LoVo (cell line): ENCODE measurements at places on chromosomes 5 and 9.
A peak's percentile ranks its signal among the peaks of the same experiment; 100 is the strongest.

DNA sequence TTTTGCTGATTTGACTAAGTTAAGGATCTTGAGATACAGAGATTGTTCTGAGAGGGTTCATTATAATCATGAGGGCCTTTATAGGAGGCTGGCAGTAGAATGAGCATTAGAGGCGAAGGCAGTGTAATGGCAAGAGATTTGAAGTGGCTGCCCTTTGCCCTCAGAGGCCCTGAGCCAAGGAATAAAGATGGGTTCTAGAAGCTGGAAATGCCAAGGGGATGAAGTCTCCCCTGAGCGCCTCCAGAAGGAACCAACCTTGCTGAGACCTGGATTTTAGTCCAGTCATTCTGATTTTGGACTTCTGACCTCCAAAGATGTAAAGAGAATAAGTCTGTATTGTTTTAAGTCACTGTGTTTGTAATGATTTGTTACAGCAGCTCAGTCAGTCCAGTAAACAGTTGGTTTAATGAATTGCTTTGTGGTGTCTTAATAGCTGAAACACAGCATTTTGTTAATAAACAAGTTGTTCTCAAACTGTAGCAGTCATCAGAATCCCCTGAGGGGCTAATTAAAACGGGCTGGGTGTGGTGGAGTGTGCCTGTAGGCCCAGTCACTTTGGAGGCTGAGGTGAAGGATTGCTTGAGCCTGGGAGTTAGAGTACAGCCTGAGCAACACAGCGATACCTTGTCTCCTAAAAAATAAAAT is 23.2 kb downstream of the GLRX start:
- DNase-seq, result no peak

GRCh38 chr5:169934990-169935389 is 45.3 kb downstream of the INSYN2B start:
- DNase-seq, result no peak

DNA sequence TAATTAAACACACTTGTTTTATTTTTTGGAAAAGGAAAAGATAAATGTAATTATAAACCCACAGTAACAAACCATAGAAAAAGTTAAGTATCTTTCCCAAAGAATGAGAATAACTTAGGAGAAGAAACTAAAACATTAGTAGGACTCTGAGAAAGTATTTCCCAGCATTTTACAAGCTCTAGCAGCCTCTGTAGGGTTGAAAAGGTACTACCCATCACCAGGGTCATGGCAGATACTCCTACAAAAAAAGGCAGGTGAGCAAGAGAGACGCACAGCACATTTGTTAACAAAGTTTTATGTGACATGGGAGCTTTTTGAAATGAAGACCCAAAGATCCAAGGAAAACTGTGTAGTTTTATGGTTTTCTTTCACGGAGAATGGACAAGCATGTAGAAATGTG is 77.7 kb upstream of the FAM169A start:
- peak; percentile 16 for DNase-seq

- DNase-seq, result no peak
Measured at GRCh38 chr9:34592895-34593601, 3.5 kb upstream of the CNTFR start.

DNA sequence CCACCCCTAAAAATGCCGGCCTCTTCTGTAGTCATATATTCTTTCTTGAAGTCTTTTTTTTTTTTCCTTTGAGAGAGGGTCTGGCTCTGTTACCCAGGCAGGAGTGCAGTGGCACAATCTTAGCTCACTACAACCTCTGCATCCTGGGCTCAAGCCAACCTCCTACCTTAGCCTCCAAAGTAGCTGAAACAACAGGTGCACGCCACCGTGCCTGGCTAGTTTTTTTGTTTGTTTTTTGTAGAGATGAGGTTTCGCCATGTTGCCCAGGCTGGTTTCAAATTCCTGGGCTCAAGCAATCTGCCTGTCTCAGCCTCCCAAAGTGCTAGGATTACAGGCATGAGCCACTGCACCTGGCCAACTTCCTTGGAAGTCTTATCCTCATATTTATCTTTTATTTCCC is 19.1 kb downstream of the SREK1IP1 start:
- DNase-seq, result no peak

DNA sequence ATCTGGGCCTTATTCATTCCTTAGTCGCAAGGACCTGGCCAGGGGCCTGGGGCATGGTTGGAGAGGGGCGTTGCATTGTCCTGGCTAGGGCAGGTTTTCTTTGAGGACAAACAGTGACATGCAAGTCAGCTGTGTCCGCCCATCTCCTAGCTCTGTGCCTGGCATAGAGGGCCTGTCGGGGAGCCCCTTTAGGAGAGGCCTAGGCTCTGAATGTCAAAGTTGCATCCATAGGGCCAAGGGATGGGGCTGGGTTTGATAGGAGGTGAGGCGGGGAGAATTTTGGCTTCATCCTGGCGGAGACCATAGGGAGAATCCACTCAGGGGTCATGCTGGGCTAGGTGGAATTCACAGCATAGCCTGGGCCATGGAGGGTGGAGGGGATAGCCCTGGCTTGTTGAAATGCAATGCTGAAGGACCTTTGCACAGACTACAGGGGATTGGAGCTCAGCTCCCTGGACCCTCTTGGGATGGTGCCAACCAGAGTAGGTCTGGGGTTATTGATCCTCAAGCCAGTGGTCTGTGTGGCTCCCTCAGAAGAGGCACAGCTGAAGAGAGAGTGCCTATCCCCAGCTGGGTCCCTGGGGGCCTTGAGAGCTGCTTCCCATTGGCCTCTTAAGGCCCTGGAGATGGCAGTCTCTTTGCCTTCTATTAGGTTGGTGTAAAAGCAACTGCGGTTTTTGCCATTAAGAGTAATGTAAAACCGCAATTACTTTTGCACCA is 104.0 kb downstream of the RGS3 start:
- DNase-seq, result no peak

- no peak for DNase-seq
Measured at GRCh38 chr9:1217076-1217475, 166.9 kb downstream of the DMRT2 start.

DNA sequence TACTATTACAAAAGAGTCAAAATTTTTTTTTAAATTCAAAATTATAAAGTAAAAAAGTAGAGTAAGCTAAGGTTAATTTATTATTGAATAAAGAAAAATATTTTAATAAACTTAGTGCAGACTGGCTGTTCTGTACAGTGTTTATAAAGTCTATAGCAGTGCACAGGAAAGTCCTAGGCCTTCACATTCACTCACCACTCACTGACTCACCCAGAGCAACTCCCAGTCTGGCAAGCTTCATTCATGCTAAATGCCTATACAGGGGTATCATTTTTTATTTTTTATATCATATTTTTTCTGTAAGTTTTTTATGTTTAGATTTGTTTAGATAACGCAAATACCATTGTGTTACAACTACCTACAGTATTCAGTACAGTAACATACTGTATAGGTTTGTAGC is 700.7 kb upstream of the GRAMD2B start:
- DNase-seq, result no peak

- DNase-seq, result no peak
Measured at GRCh38 chr9:127106466-127106855, 16.0 kb downstream of the ANGPTL2 start.

DNA sequence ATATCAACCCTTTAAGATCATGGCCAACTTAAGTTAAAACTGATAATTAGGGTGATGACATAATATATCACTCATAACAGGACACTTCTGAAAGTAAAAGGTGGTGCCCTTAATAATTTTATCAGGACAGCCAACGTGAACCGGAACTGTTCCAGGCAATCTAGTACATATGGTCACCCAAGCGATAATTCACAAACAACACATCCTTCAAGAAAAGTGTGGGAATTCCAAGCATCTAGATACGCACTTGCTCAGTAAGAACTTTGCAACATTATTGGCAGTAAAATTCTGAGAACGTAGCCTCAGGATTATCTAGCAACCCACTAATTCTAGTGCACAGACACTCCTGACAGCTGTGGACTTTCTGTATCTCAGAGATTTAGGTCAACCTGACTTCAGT is 85.7 kb downstream of the ALDH7A1 start:
- DNase-seq, result no peak

DNA sequence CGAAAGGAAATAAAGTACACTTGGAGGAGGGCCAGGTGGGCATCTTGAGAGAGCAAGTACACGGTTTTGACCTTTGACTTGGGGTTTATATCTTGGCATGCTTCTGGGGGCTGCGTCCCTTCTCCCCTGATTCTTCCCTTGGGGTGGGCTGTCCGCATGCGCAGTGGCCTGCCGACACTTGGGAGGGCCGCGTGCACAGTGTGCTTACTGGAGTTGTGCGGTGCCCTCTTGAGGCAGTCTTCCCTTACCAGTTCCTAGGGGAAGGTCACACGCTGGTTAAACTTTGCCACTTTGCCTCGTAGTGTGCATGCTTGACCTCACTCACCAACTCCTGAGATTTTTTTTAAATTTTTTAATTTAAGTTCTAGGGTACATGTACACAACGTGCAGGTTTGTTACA is 4.3 kb upstream of the CLPTM1L start:
- no peak for DNase-seq

DNA sequence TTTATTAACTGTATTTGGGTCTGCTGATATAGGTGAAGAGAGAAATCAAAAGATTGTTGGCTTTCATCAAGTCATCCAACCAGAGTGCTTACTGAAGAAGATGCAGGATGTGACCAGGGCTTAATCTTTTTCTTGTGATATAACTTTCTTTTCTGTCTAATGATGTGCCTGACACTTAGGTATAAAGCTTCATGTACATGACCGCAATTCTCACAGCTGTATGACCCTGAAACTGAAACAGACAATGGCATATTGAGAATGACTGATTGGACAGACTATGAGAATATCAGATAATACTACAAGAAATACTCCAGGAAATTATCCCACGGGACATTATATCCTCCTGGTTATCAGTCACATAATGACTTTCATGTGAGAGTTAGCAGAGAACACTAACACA is 32.5 kb upstream of the FAM174A start:
- DNase-seq, result no peak

DNA sequence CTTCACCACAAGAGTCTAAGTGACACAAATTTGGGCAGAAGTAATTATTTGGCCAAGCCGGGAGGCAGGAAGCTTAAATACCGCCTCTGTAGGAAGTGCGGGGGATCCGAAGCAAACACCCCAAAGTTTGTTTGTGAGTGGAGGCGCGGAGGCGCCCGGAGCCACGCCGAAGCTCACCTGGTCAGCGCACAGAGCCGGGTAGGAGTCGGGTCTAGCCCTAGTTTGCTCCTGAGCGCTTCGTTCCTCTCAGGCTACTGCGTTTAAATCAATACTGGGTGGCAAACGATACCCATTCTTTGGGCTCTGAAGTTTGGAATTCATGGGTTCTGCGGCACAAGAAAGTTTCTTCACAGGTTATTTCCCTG is 855 bp downstream of the MCC start:
- no peak for DNase-seq

DNA sequence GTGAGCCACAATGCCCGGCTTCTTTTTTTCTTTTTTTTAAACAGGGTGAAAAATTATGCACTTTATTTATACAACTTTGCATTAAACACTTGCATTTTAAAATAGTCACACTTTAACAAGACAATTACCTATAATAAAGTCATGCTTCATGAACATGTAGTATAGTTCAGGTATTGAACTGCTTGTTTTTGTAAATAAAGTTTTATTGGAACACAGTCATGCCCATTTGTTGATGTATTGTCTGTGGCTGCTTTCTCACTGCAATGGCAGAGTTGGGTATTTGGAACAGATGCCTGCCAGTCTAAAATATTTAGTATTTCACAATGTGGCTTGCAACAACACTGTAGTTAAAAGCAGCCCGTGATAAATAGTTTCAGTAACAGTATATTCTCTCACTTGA is 32.8 kb upstream of the CCL21 start:
- no peak for DNase-seq

GRCh38 chr9:29100762-29101161 is 1527.5 kb upstream of the C9orf72 start:
- no peak for DNase-seq

- DNase-seq, result no peak
Measured at GRCh38 chr9:114612272-114612923, 1.3 kb downstream of the TMEM268 start.

GRCh38 chr9:128927731-128928411 is 7.1 kb downstream of the PHYHD1 start:
- DNase-seq, result peak; percentile 68
